NCI-H2227 treated with DMSO at 0.1 percent for 48 hours (cell line): ENCODE measurements at places on chromosomes 4 and X.
A peak's percentile ranks its signal among the peaks of the same experiment; 100 is the strongest.

DNA sequence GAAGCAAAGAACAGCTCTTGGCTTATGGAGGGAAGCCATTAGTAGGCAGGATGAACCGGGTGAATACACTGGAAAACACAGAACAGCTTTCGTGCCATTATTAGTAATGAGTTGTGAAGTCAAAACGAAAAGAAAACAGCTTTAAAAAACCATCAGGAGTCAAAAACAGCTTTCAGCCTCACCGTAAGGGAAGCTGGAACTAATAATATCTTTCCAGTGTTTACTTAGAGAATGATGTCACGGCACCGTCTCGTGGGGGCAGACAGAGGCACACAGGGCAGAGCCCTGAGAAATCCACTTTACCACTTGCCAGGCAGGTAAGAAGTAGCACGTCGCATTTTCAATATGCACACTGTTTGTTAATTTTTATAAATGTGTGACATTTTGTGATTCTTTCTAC, 37.9 kb upstream of the HMX1 start:
- no peak for DNase-seq

DNA sequence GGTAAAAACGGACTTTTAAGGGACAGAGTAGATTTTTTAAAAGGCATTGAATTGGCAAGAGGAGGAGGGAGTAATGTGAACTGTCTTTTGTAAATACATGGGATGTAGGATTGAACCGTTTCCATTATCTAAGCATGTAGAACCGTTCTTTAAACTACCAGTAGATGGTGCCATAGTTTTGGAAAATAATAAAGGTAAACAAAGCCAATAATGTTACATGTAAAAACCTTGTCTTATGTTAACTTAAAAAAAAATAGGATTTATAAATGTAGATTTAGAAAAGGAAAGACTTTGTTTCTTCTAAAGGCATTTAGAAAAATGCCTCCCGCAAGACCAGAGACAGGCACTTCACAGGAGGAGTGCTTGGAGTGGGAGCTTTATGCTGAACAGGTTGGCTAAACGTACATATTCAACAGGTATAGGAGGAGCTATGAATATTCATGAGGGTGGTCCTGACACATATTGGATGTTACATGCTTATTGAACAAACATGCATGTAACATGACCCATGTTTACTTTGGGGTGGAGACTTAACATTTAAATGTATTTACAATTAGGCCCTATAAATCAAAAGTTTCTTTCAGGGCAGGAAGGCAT, 45.5 kb upstream of the FAM241A start:
- DNase-seq: peak; percentile 36

DNA sequence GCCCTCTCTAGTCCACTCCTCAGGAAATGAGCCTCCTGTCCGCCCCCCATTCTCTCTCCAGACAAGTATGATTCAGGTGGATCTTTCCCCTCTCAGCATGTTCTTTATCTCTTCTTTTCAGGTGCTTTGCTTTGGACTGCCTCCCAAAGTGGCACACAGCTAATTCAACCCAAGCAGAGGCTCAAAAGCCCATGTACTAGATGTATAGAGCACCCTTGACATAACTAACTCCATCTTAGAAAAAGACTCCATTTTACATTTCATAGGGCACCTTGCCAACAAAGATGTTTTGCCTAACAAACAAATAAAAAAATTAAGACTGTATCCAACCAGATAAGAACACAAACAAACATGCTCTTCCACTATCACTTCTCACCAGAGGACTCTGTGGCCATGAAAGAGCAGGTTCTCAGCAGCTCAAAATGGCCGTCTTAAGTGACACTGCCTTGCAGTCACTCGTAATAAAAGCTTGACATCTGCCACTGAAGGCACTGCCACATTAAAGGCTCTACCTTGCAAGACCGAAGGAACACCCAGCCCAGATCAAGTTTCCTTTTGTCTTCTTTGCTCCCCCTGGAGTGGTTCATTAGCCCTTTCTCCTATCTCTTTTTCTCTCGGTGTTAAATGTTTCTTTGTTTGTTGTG, 84.9 kb upstream of the TAB3 start:
- DNase-seq: no peak

- no peak for DNase-seq
Measured at GRCh38 chrX:153744210-153745066, 19.6 kb upstream of the PLXNB3 start.

DNA sequence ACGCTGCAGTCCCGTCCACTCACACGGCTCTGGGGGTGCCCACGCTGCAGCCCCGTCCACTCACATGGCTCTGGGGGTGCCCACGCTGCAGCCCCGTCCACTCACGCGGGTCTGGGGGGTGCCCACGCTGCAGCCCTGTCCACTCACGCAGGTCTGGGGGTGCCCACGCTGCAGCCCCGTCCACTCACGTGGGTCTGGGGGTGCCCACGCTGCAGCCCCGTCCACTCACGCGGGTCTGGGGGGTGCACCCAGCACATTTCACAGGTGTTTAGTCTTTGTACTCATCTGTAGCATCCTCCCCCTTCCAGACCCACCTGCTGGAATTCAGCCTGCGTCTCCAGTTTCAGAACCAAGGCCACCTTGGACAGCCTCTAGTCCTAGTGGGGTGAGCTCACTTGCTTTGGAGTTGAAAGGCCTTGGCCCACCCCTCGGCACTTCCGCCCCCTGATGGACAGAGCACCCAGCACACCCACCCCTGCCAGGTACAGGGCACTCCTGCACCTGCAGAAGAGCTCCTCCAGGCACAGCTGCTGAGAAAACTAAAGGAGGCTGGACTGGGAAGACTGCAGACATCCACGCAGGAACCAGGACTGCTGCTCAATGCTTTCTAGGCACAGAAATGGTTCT, 73.0 kb downstream of the ABLIM2 start:
- no peak for DNase-seq

DNA sequence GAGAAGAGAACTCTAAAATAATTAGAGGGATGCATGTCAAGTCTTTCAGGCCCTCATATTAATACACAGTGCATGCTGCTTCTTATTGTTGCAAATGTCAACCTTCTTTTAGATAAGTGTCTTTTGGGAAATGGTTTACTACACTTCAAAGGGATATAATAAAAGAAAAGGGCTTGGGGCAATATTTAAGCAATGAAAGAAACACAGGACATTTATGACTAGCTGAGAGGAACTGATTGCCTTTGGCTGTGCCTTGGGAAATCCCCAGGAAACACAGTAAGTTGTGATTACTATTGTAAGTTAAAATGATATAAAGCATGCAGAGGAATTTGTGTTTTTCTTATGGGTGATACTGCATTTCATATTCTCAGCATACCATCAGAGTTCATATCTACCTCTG, 1036.2 kb upstream of the GRID2 start:
- no peak for DNase-seq

- no peak for DNase-seq
Measured at GRCh38 chr4:7173841-7174449, 18.4 kb upstream of the SORCS2 start.

- DNase-seq: no peak
Measured at GRCh38 chrX:145751943-145752342, 65.7 kb upstream of the SLITRK2 start.

GRCh38 chr4:6126971-6127745, 73.2 kb downstream of the JAKMIP1 start:
- no peak for DNase-seq

- DNase-seq: no peak
Measured at GRCh38 chr4:113173793-113174264, 124.4 kb downstream of the ANK2 start.

GRCh38 chr4:112150920-112151319, 5.7 kb downstream of the FAM241A start:
- DNase-seq: no peak

DNA sequence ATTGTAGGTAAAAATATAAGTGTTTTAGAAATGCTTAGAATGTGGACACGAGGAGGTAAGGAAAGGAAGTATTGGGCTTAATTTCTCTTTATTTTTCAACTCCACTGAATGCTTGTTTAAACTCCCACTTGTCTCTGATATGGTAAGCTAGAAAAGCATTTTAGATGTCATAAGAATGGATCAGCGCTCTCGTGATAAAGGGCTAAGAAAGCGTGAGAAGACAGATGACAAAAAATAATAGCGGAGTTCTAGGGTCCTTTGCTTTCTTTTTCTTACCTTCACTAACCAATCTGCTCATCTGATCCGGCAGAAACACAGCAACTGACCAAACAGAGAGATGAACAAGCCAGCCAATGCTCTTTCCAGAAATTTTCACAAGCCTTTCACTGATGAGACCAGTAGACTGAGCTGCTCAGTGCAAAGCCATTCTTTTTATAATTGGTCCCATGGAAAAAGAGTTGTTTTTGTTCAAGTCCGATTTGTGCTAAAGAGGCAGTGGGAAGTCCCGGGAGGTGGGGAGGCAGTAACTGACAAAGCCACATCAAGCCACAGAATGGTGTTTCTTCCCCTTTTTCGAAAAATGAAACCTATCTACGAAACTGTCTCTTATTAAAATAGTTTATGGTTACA, at the start of gene TASL:
Gene TASL, minus strand, starts transcription at position 405 of the 630 bp plus-strand sequence. CDS start 17,411 bp downstream, outside the sequence.
- peak; percentile 15 for DNase-seq

DNA sequence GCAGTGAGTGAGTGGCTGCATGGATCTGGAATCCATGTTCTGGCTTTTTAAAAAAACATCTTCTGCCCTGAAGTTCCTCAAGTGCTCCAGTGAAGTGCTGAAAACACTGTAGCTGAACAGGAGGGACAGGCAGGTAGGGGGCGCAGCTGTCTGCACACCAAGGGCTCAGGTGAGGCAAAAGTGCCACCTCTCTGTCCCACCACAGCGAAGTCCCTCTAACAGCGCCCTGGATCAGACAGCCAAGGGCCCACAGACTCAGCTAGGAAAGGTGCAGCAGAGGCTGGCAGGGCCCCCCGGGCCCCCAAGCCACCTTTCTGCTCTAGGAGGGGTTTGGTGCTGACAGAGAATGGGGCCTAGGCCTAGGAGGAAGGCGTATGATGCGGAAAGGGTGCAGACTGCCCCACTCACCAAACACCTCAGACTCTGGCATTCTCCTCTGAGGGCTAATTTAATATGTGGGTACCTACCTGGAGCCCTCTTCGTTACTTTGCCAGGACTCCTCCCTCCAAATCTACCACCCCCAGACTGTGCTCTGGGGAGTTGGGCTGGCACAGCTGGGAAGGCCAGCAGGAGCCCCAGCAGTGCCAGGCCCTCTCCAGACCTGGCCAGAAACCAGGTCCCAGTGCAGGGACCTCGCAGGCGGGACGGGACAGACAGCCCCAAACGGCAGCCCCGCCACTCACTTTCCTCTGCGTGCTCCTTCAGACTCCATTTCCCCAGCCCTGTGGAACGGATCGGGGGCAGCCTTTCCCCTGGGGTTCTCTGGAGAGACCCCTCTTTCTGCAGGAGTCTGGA, 73.7 kb downstream of the ENPP6 start:
- DNase-seq: no peak

GRCh38 chr4:78074759-78075158, 17.6 kb downstream of the FRAS1 start:
- DNase-seq: no peak

DNA sequence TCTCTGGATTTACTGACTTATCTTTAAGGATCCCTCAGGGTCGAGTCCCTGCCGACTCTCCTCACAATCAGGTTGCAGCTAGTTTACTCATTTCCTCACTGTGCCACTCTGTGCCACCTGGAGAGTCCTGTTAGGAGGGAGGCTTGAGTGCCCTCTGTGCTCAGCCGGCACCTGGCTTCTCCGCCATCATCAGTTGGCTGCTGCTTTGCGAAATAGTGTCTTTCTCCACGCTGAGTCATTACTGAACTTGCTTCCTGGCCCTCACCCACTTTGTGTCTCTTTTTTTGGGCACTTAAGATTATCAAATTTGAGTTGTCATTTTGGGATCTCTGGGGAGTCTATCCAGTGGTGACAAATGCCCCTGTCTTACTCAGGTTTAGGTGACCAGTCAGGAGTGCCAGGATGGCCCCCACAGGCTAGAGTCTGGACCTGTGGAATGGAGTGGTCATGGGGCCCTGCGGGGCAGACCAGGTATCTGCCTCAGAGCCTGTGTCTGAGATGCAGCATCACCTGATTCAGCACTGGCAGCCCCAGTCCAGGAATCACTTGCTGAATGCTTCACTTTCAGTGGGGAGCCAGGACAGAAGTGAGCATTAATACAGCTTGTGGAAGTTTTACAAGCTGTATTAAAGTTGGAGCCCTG, 37.7 kb downstream of the JADE1 start:
- no peak for DNase-seq

- no peak for DNase-seq
Measured at GRCh38 chr4:8727131-8727530, 134.6 kb downstream of the CPZ start.

DNA sequence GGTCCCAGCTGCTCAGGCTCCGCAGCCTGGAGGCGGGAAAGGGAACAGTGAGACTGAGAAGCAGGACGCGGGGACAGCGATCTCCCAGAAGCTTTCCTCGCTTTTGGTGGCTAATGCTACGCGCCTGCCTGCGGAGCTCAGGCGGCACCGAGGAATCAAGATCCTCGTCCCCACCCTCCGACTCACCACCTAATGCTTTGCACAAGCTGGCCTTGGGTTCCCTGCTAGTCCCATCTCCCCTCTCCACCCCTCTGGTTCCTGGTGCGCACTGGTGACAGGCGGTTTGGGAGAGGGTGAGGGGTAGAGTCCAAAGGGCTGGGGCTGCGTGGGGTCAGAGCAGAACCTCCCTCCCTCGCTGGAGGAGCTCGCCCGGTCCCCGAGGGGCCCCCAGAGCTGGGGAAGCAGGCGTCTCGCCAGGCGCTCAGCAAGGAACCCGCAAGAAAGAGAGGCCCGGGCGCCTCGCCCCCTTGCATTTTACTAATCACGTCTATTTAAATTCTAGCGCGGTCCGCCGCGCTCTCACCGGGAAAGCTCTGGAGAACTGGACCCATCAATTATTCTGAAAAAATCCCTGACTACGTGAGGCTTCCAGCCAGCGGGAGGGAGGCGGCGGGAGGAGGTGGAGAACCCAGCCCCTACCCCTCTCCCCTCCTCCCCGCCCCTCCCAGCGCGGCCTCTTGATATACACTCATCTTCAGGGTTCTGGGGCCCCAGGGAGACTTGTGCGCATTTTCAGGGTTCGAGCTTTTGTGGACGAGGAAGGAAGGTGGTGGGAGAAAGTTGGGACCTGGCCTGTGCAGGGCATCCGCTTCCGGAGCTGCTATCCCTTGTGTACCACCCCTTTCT, 9.1 kb downstream of the POU4F2 start:
- DNase-seq: no peak

DNA sequence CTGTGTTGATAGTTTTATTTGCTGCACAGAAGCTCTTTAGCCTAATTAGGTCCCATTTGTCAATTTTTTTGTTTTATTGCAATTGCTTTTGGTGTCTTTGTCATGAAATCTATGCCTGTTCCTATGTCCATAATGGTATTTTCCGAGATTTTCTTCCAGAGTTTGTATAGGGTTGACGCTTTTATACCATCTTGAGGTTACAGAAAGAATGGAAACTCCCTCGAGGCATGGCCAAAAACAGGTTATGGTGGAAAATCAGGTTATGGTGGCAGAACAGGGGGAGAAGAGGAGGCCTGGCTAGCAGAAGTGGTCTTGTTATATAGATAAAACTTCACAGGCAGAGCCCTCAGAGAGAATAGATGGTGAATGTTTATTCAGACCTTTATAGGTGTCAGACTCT, 21.6 kb downstream of the OPHN1 start:
- DNase-seq: no peak

DNA sequence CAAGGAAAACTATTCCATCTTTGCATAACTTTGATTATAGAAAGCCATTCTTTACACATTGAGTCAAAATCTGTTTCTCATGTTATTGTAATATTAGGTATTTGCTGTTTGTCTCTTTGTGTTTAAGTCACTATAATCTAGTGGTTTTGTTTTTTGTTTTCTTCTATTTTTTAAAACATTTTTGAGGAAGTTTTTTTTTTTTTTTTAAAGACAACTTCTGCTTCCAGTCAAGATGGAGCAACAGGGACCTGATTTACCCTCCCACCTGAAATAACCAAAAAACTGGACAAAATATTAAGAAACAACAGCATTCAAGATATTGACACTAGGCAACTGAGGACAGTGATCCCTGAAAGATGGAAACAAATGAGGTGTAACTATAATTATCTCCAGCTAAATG, 18.4 kb upstream of the NSUN7 start:
- no peak for DNase-seq
